ENCODE measurements at places on chromosomes 5 and 9. TPM values are rescaled to one million over a fixed set of nuclear protein-coding genes. Genes with fewer than 3 reads are reported as not detected.
A peak's percentile ranks its signal among the peaks of the same experiment; 100 is the strongest.

- H3K27ac ChIP-seq: no peak overlapping the region
- H3K36me3 ChIP-seq: no peaks in the 10 kb centered on the region
- DNase-seq: no peak
- no peak overlapping the region for H3K4me3 ChIP-seq
- H3K4me1 ChIP-seq: no peaks in the 10 kb centered on the region
- peaks cover 3% of the 10 kb centered on the region for H3K27me3 ChIP-seq
Observed at GRCh38 chr5:173202266-173202875, 32.6 kb downstream of the NKX2-5 start.

- no peak overlapping the region for H3K4me3 ChIP-seq
- H3K36me3 ChIP-seq: no peaks in the 10 kb centered on the region
- H3K27me3 ChIP-seq: peaks cover 10% of the 10 kb centered on the region
- DNase-seq: peak; percentile 70
- no peak overlapping the region for H3K27ac ChIP-seq
- peaks cover 35% of the 10 kb centered on the region for H3K4me1 ChIP-seq
Observed at GRCh38 chr5:139763930-139764791, 31.4 kb upstream of the PSD2 start.

The PLAC8L1 gene
- total RNA-seq: 0.45 TPM

The CPLANE1 gene
- total RNA-seq: 24.7 TPM

The MARVELD2 gene
- 0.50 TPM for total RNA-seq

GRCh38 chr5:16410338-16410737 is 55.3 kb downstream of the ZNF622 start:
- H3K36me3 ChIP-seq: no peaks in the 10 kb centered on the region
- no peaks in the 10 kb centered on the region for H3K4me1 ChIP-seq
- H3K4me3 ChIP-seq: no peak overlapping the region
- no peak for DNase-seq

DNA sequence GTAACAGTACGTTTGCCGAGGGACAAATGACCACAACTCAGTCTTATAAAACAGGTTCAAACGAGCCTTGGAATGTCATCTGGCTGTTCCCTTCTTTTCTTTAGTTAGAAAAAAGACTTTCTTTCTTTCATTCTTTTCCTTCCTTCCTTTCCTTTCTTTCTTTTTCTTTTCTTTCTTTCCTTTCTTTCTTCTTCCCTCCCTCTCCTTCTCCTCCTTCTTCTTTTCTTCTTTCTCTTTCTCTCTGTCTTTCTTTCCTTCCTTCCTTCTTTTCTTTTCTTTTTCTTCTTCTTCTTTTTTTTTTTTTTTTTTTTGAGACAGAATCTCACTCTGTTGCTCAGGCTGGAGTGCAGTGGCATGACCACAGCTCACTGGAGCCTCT is 9.7 kb upstream of the LAMC3 start:
- no peaks in the 10 kb centered on the region for H3K36me3 ChIP-seq
- no peak overlapping the region for H3K4me3 ChIP-seq
- no peak overlapping the region for H3K27ac ChIP-seq
- H3K27me3 ChIP-seq: no peaks in the 10 kb centered on the region
- no peak for DNase-seq

DNA sequence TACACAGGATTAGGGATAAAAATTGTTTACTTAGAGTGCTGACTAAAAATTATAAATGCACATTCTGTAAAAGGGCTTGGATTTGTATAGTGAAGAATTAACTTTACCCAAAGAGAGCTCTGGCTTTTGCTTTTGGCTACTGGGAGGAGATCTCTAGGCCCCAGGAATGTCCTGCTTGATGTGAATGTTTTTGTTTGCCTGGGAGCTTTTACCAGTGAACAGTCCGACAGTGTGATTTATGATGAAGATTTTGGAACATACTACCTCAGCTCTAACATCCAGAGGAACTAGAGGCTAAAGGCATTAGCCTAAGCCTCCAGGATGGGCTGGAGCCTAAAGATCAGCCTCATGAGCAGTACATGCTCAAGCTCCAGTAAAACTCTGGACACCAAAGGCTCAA is 103.7 kb upstream of the RFX3 start:
- no peak overlapping the region for H3K4me3 ChIP-seq
- DNase-seq: no peak
- H3K27me3 ChIP-seq: no peaks in the 10 kb centered on the region

GRCh38 chr9:114574438-114574837 is 13.1 kb upstream of the ATP6V1G1 start:
- no peaks in the 10 kb centered on the region for H3K4me1 ChIP-seq
- no peaks in the 10 kb centered on the region for H3K36me3 ChIP-seq
- H3K27ac ChIP-seq: no peak overlapping the region
- no peak overlapping the region for H3K4me3 ChIP-seq
- DNase-seq: no peak

The RAI14 gene
- 2.9 TPM for total RNA-seq

The SHOC1 gene
- not detected for total RNA-seq

DNA sequence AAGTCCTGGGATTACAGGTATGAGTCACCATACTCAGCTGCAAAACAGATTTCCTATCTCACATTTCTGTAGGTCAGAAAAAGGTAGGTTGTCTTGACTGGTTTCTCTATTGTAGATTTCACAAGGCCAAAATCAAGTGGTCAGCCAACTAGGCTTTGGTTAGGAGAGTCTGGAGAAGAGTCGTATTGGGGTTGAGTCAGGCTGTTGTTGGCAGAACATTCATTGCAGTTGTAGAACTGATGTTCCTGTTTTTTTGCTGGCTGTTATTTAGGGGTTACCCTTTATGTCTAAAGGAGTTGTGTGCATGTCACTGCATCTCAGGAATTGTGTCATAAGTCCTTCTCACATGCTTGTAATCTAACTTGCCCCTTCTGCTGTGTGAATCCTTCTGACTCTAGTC is 814.2 kb upstream of the GRAMD2B start:
- H3K4me1 ChIP-seq: no peaks in the 10 kb centered on the region
- H3K27ac ChIP-seq: no peak overlapping the region
- H3K36me3 ChIP-seq: no peaks in the 10 kb centered on the region
- H3K4me3 ChIP-seq: no peak overlapping the region
- no peak for DNase-seq

- no peak for DNase-seq
- H3K36me3 ChIP-seq: no peaks in the 10 kb centered on the region
- no peaks in the 10 kb centered on the region for H3K4me1 ChIP-seq
- H3K4me3 ChIP-seq: no peak overlapping the region
- no peaks in the 10 kb centered on the region for H3K27me3 ChIP-seq
Observed at GRCh38 chr9:68717552-68718443, 12.8 kb downstream of the PIP5K1B start.

DNA sequence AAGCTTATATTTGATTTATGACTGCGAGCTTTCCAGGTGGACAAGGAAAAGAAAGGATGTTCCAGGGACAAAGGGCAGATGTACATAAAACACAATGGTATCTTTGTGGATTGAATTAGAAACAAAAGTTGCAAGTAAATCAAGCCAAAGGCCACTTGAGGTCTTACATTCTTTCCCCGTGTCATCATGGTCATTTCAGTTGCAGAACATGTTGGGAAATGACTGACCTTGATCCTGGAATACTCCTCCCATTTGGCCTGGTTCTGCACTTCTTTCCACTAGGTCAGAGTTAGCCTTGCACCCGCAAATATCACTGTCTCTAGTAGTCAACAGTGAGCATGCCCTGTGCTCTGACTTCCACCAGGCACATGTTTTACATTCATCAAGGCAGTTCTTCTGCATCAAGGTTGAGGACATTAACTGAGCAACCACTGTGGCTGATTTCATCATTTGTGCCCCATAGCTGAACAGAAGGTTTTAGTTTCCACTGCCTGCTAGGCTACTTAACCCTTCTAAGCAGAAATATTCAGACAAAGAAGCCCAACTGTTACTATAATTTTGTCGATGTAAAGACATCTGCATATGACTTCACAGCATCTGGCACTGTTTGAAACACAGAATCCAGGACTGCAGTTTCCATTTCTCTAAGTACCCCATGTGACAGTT is 1161.7 kb upstream of the DMAC1 start:
- no peaks in the 10 kb centered on the region for H3K27me3 ChIP-seq
- H3K4me1 ChIP-seq: no peaks in the 10 kb centered on the region
- H3K36me3 ChIP-seq: no peaks in the 10 kb centered on the region
- no peak overlapping the region for H3K27ac ChIP-seq

GRCh38 chr5:36887532-36887931 is 11.0 kb downstream of the NIPBL start:
- H3K27me3 ChIP-seq: no peaks in the 10 kb centered on the region
- peaks cover 10% of the 10 kb centered on the region for H3K36me3 ChIP-seq
- no peak overlapping the region for H3K4me3 ChIP-seq
- no peak overlapping the region for H3K27ac ChIP-seq
- H3K4me1 ChIP-seq: peaks cover 13% of the 10 kb centered on the region

GRCh38 chr5:146311278-146311677 is 27.4 kb upstream of the POU4F3 start:
- no peaks in the 10 kb centered on the region for H3K36me3 ChIP-seq
- no peaks in the 10 kb centered on the region for H3K27me3 ChIP-seq
- H3K4me3 ChIP-seq: no peak overlapping the region
- no peaks in the 10 kb centered on the region for H3K4me1 ChIP-seq
- DNase-seq: no peak

GRCh38 chr5:100430268-100431195 is 104.6 kb upstream of the FAM174A start:
- no peaks in the 10 kb centered on the region for H3K27me3 ChIP-seq
- H3K4me3 ChIP-seq: no peak overlapping the region
- H3K4me1 ChIP-seq: no peaks in the 10 kb centered on the region
- DNase-seq: peak; percentile 15

- no peaks in the 10 kb centered on the region for H3K36me3 ChIP-seq
- peaks cover 22% of the 10 kb centered on the region for H3K4me1 ChIP-seq
- H3K4me3 ChIP-seq: peak overlapping the region; percentile 58
- H3K27me3 ChIP-seq: no peaks in the 10 kb centered on the region
- H3K27ac ChIP-seq: peak overlapping the region; percentile 93
Observed at GRCh38 chr5:43019614-43020398, 20.3 kb downstream of the ANXA2R start.

GRCh38 chr9:76271755-76272154 is 122.5 kb downstream of the RFK start:
- no peak for DNase-seq
- no peaks in the 10 kb centered on the region for H3K36me3 ChIP-seq
- H3K27ac ChIP-seq: no peak overlapping the region
- H3K4me3 ChIP-seq: no peak overlapping the region
- no peaks in the 10 kb centered on the region for H3K27me3 ChIP-seq
- no peaks in the 10 kb centered on the region for H3K4me1 ChIP-seq

The FGFR4 gene
- 0.72 TPM for total RNA-seq

GRCh38 chr9:85040821-85041465 is 371.4 kb downstream of the NTRK2 start:
- DNase-seq: no peak
- H3K36me3 ChIP-seq: no peaks in the 10 kb centered on the region
- no peaks in the 10 kb centered on the region for H3K4me1 ChIP-seq

- H3K4me3 ChIP-seq: no peak overlapping the region
- no peaks in the 10 kb centered on the region for H3K27me3 ChIP-seq
- DNase-seq: no peak
- H3K4me1 ChIP-seq: no peaks in the 10 kb centered on the region
Observed at GRCh38 chr5:1815071-1815786, 14.0 kb downstream of the NDUFS6 start.

The TBCA gene
- total RNA-seq: 70.7 TPM

DNA sequence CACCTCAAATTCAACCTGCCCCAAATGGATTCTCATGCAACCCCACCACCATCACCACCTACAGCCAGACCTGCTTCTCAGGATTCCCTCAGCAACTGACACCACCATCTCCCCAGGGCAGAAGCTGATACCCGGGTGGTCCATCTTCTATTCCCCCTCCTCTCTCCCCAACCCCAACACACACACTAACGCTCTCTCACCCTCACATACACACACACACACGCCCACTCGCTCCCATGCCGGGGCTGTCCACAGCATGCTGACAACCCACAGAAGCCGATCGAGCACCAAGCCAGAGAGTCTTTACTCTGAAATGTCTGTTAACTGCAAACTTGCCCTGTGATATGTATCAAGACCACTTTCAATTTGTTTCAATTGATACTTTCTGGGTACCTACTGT is 28.4 kb downstream of the B4GALT1 start:
- H3K4me1 ChIP-seq: peaks cover 98% of the 10 kb centered on the region
- H3K27ac ChIP-seq: peak overlapping the region; percentile 87
- peaks cover 13% of the 10 kb centered on the region for H3K36me3 ChIP-seq
- no peak overlapping the region for H3K4me3 ChIP-seq
- H3K27me3 ChIP-seq: no peaks in the 10 kb centered on the region

DNA sequence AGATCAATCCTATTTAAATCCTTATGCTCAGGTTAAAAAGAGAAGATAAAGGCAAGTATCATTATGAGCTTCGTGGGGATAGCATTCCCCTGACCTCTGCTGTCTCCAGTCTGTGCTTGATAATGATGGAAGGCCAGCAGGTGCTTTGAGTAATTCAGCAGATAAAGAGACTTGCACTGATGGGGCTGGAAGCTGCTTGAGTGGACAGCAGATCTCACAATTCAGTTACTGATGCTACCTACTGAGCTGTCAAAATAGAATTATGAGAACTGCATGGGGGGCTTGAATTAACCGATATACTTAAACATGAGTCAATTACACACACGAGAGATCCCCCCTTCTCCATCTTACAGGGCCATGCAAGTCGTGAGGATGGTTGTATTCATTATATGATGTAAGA is 107.7 kb upstream of the GPR151 start:
- no peak overlapping the region for H3K4me3 ChIP-seq
- no peak overlapping the region for H3K27ac ChIP-seq
- DNase-seq: no peak

DNA sequence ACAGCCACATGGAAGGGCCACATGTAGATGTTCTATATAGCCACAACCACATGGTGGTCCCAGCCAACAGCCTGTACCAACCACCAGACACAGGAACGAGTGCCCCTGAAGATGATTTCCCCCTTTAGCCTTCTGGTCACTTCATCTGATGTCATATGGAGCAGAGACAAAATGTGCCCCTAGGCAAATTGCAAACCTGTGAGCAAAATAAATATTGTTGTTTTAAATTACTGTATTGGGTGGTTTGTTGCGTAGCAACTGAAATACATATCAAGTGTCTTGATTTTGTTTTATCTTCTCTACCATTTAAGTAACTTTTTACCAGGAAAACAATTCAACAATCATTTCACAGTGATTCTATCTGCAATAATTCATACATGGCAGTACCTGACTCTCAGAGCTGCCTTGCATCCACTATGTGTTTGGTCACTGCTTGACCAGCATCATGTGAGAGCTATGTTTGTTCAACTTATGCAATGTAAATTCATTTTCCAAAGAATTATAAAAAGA is 142.5 kb upstream of the VLDLR start:
- no peaks in the 10 kb centered on the region for H3K36me3 ChIP-seq
- DNase-seq: no peak

GRCh38 chr5:6342689-6343315 is 35.5 kb downstream of the MED10 start:
- H3K27ac ChIP-seq: no peak overlapping the region
- DNase-seq: no peak
- no peaks in the 10 kb centered on the region for H3K36me3 ChIP-seq
- H3K27me3 ChIP-seq: no peaks in the 10 kb centered on the region
- H3K4me1 ChIP-seq: no peaks in the 10 kb centered on the region
- H3K4me3 ChIP-seq: no peak overlapping the region

- no peaks in the 10 kb centered on the region for H3K27me3 ChIP-seq
- H3K4me1 ChIP-seq: peaks cover under 1% of the 10 kb centered on the region
- no peak overlapping the region for H3K4me3 ChIP-seq
- no peaks in the 10 kb centered on the region for H3K36me3 ChIP-seq
Observed at GRCh38 chr9:127172066-127172707, 49.8 kb upstream of the ANGPTL2 start.

The PRDM9 gene
- total RNA-seq: not detected

GRCh38 chr5:174837919-174838902 is 113.8 kb downstream of the MSX2 start:
- no peak overlapping the region for H3K4me3 ChIP-seq
- H3K27ac ChIP-seq: no peak overlapping the region
- no peaks in the 10 kb centered on the region for H3K27me3 ChIP-seq

- no peaks in the 10 kb centered on the region for H3K36me3 ChIP-seq
- no peaks in the 10 kb centered on the region for H3K4me1 ChIP-seq
- no peak for DNase-seq
- no peaks in the 10 kb centered on the region for H3K27me3 ChIP-seq
Observed at GRCh38 chr5:53001541-53001940, 12.4 kb downstream of the ITGA2 start.

The MEIKIN gene
- 1.1 TPM for total RNA-seq

Data from natural killer cell (primary cell).